Stomach (tissue), 19 donors: ENCODE measurements at places on chromosomes 12 and 14.

GRCh38 chr12:8742501-8742900, 44.7 kb downstream of the RIMKLB start:
- DNase-seq = no peak

DNA sequence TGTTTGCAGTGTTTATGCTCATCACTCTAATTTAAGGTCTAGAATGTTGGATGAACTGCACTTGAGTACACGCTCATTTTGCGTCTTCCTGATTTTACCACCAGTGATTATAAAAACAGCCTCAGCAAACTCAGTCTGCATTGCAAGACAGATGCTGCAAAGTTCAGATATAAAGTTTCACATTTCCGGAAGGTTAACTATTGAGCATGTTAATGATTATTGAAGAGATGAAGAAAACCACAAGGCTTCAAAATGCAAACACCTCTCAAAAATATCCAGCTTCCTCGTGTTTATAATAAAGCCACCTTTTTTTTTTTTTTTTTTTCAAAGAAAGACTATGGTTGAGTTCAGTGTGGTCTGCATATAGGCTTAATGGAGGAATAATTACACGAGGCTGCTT, 92.1 kb upstream of the BMP4 start:
- DNase-seq = no peak

- no peak for DNase-seq
Measured at GRCh38 chr14:33560718-33561431, 390.0 kb downstream of the EGLN3 start.

GRCh38 chr12:75660107-75660530, 148.7 kb upstream of the KRR1 start:
- DNase-seq = no peak

GRCh38 chr14:24075485-24076301, 4.3 kb downstream of the CPNE6 start:
- peak; percentile 73 for DNase-seq

DNA sequence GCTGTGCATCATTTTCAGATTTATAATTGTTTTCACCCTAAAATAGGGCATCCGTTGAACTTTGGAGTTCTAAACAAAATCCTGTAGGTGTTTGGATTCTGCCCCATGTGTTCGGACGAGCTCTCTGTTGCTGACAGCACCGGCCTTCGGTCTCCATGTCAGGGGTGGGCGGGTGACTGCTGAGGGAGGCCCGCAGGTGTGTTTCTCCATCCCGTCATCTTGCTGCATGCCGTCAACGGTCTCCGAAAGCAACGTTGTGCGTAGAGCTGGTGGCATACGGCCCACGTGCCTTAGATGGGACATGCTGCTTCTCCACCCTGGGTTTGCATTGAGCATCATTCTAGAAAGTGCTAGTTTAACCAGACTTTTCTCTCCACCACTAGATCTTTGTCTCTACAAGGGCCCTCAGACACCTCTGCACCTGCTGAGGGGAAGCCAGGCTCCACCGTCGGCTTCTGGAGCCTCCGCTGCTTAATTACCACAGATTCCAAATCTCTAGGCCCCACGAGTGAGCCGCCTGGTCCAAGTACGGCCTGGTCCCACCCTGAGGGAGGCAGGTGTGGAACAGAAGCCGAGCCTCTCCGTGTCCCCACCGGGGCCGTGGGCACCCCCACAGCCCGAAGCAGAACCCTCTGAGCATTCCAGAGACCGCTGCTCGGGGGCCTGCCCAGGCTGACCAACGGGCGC, 15.7 kb upstream of the AMN start:
- DNase-seq = no peak

- DNase-seq = peak; percentile 78
Measured at GRCh38 chr14:75450381-75451276, 22.8 kb downstream of the JDP2 start.

DNA sequence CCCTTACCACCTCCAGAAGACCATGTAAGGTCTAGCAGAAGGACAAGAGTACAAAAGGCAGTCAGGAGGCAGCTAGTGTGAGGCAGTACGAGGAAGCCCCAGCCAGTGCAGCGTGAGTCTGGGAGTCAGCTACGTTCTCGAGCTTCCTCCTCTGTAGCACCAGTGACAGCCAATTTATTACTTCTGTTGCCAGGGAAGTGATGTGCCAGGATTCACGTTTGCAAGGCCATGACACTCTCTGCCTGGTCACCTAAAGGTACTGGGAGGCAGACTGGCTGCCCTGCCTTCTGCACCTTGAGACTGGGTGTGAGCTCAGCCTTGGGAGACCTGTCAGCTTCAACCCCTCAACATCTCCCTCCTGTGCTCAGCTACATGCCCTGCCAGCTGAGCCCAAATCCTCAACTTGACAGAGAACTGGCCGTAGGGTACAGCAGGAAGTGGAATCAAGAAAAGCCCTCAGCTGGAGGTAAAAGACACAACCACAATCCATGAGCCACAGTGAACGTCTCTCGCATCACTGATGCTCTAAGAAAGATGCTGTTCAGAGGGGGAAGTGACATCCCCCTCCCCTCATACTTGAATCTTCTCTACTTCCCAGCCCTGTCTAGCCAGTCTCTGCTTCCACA, 182.5 kb upstream of the RGS6 start:
- no peak for DNase-seq

DNA sequence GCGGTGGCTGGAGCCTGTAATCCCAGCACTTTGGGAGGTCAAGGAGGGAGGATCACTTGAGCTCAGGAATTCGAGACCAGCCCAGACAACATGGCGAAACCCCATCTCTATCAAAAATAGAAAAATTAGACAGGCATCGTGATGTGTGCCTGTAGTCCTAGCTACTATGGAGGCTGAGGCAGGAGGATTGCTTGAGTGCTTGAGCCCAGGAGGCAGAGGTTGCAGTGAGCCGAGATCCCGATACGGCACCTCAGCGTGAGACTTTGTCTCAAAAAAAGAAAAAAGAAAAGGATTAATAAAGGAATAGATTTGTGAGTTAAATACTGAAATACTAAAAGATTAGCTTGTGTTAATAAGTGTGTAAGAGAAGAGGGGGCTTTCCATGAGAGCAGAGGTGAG, 29.4 kb downstream of the RPGRIP1 start:
- no peak for DNase-seq

DNA sequence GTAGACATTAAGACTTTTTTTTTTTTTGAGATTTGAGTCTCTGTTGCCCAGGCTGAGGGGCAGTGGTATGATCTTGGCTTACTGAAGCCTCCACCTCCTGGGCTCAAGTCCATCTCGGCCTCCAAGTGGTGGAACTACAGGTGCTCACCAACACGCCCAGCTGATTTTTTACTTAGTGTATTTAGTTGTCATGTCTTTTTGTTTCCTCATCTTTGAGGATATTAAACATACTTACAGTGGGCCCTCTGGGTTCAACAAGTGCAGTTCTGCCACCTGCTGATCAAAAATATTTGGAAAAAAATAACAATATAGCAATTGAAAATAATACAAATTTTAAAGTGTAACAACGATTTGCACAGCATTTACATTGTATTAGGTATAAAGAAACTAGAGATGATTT, 4.4 kb upstream of the B4GALNT1 start:
- no peak for DNase-seq

GRCh38 chr14:41549282-41549681, 57.4 kb upstream of the LRFN5 start:
- DNase-seq = no peak
